ENCODE measurements at places on chromosomes 1 and 21. TPM values are rescaled to one million over a fixed set of nuclear protein-coding genes. Genes with fewer than 3 reads are reported as not detected.

- no peak overlapping the region for H3K4me3 ChIP-seq
- H3K27ac ChIP-seq, result no peak overlapping the region
- H3K27me3 ChIP-seq, result no peaks in the 10 kb centered on the region
- DNase-seq, result no peak
- peaks cover 10% of the 10 kb centered on the region for H3K4me1 ChIP-seq
Measured at GRCh38 chr1:113895961-113896360, 8.6 kb upstream of the BCL2L15 start.

- DNase-seq, result no peak
- H3K27me3 ChIP-seq, result no peaks in the 10 kb centered on the region
- H3K36me3 ChIP-seq, result no peaks in the 10 kb centered on the region
- H3K4me3 ChIP-seq, result no peak overlapping the region
Measured at GRCh38 chr1:184242507-184242943, 144.3 kb upstream of the C1orf21 start.

GRCh38 chr21:14559102-14559501, 13.0 kb upstream of the SAMSN1 start:
- DNase-seq, result no peak
- H3K27me3 ChIP-seq, result no peaks in the 10 kb centered on the region
- H3K36me3 ChIP-seq, result no peaks in the 10 kb centered on the region
- H3K27ac ChIP-seq, result no peak overlapping the region
- no peak overlapping the region for H3K4me3 ChIP-seq

GRCh38 chr1:3170561-3171453, 101.8 kb downstream of the PRDM16 start:
- H3K36me3 ChIP-seq, result no peaks in the 10 kb centered on the region
- H3K4me1 ChIP-seq, result peaks cover 48% of the 10 kb centered on the region
- peak overlapping the region; percentile 81 for H3K27ac ChIP-seq
- DNase-seq, result peak; percentile 79
- H3K4me3 ChIP-seq, result peak overlapping the region; percentile 41

AIRE gene
- total RNA-seq, result not detected

NTRK1 gene
- 1.9 TPM for total RNA-seq

DNA sequence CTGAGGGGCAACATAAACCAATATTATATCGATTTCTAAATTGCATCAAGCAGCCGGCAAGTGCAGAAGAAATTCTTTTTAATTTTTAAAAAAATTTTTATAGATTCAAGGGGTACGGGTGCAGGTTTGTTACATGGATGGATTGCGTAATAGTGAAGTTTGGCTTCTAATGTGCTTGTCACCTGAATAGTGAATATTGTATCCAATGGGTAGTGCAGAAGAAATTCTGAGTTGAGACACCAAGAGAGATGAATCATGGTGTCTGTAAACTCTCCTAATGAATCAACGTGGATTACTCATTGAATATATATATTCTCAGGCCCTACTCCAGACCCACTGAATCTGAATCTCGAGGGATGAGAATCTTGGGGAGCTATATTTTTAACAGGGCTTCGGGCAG, 253.7 kb upstream of the FOXD3 start:
- H3K4me3 ChIP-seq, result no peak overlapping the region
- no peak for DNase-seq
- no peaks in the 10 kb centered on the region for H3K4me1 ChIP-seq
- H3K27me3 ChIP-seq, result peaks cover 10% of the 10 kb centered on the region
- no peak overlapping the region for H3K27ac ChIP-seq

DNA sequence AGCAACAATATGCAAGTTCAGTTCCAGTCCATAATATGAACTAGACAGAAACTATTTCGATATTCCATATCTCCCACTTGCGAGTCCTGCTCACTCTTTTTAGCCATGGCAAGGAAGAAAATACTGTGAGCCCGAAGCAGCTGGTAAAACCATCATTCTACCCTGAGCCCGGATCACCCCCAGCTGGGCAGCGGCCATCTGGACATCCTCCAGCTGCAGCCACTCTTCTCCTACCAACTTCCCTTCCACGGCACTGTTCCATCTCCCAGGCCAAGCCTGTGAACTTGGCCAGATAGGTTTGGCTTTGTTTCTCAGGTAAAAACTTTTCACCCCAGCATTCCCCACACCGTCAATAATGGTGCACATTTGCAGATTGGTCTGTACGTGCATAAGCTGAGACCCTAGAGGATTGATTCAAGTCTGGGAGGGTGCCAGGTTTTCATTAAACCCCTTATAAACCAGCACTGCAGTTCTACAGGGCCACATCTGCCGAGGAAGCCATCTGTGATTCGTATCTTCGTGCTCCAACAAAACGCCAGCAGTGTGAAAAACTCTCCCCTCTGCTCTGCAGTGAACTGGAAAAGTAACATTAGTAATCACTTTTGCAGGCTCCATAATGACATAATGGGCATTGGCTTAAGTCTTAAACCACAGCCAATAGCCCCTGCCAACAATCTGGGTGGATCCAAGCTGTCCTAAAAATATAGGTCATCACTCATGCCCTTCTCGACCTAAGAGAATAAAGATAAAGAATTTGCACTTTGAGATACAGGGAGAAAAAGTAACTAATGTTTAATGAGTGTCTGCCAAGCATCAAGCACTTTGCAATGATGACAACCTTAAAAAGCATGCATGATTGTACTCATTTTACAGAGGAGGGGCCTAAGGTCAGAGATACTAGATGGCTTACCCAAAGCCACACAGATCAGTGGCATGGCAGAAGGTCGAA, 205.1 kb downstream of the PLPP3 start:
- no peaks in the 10 kb centered on the region for H3K36me3 ChIP-seq
- H3K27me3 ChIP-seq, result no peaks in the 10 kb centered on the region
- DNase-seq, result no peak
- H3K27ac ChIP-seq, result no peak overlapping the region
- H3K4me1 ChIP-seq, result peaks cover 25% of the 10 kb centered on the region

DNA sequence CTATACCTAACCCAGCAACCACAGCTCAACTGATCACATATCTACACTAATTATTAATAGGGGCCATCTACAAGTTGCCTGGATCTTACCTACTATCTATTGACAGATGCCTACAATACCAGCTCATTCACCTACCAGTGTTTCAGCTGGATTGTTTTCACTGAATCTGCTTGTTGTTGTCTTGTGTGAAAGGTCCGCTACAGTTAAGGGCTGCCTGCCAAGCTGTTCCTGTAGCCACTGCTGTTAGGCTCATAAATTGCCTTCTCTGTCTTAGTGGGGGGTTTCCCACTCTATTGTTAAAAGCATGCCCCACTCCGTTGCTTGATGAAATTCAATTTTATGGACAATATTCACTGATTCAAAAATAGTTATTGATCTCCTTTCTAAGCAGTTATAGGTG, 199.7 kb upstream of the TMPRSS15 start:
- DNase-seq, result no peak
- no peaks in the 10 kb centered on the region for H3K27me3 ChIP-seq
- H3K27ac ChIP-seq, result no peak overlapping the region
- H3K4me1 ChIP-seq, result no peaks in the 10 kb centered on the region
- no peak overlapping the region for H3K4me3 ChIP-seq
- no peaks in the 10 kb centered on the region for H3K36me3 ChIP-seq

OLFML2B gene
- total RNA-seq, result 19.1 TPM

DYNLT5 gene
- total RNA-seq, result 5.9 TPM

GRCh38 chr1:57167997-57168396, 202.2 kb upstream of the C8B start:
- no peak for DNase-seq
- no peak overlapping the region for H3K27ac ChIP-seq
- H3K4me3 ChIP-seq, result no peak overlapping the region
- no peaks in the 10 kb centered on the region for H3K36me3 ChIP-seq

NDUFS5 gene
- total RNA-seq, result 140 TPM

PADI3 gene
- total RNA-seq, result not detected

TSSK3 gene
- 2.1 TPM for total RNA-seq

GRCh38 chr1:185238447-185238846, 78.6 kb downstream of the IVNS1ABP start:
- H3K36me3 ChIP-seq, result no peaks in the 10 kb centered on the region
- DNase-seq, result no peak
- H3K4me1 ChIP-seq, result no peaks in the 10 kb centered on the region

SPOCD1 gene
- 21.6 TPM for total RNA-seq

- DNase-seq, result no peak
- H3K27me3 ChIP-seq, result peaks cover 11% of the 10 kb centered on the region
- no peaks in the 10 kb centered on the region for H3K4me1 ChIP-seq
- H3K4me3 ChIP-seq, result no peak overlapping the region
Measured at GRCh38 chr1:205032508-205032907, 10.5 kb upstream of the CNTN2 start.
